ENCODE measurements at places on chromosomes 4 and X. TPM values are rescaled to one million over a fixed set of nuclear protein-coding genes. Genes with fewer than 3 reads are reported as not detected.
A peak's percentile ranks its signal among the peaks of the same experiment; 100 is the strongest.

DNA sequence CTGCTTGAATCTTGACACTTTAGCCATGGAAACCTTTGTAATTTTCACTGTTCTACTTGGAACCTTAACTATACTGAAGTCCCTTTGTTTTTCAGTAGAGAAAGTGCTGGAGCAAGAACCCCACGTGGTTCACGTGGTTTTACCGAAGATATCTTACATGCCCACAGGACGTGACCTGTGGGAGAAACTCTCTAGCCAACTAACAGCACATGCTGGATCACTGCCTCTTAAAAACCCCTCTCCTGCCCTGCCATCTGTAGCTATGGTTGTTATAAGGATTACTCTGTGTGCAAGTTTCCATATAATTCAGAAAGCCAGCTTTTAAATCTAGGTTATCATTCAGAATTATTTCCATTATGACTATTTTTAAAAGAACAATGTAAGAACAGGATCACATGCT, 30.2 kb downstream of the SPANXD start:
- H3K27me3 ChIP-seq: no peaks in the 10 kb centered on the region
- no peaks in the 10 kb centered on the region for H3K36me3 ChIP-seq
- DNase-seq: no peak

GRCh38 chr4:2745981-2746806, 9.9 kb downstream of the TNIP2 start:
- H3K4me3 ChIP-seq: peak overlapping the region; percentile 17
- H3K27me3 ChIP-seq: no peaks in the 10 kb centered on the region
- H3K36me3 ChIP-seq: peaks cover 59% of the 10 kb centered on the region
- peak; percentile 95 for DNase-seq
- H3K27ac ChIP-seq: peak overlapping the region; percentile 95

DNA sequence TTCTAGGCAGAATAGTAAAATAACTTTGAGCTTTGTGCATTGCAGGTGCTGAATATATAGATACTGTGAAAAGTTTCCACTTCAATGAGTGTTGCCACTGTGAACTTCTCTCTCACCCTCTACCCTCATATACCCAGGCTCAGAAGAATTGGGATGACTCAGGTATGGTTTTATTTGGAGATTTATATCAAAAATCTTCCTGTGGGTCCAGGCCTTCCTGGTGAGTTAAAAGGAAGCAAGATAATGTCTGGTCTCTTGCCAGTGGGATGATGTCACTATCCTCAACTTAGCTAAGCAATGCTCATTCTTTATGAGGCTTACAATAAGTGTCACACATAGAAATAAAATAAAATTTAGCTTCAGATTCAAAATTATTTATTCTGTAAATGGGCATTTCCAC, 153.3 kb upstream of the TENT5D start:
- H3K27ac ChIP-seq: no peak overlapping the region
- no peaks in the 10 kb centered on the region for H3K4me1 ChIP-seq
- H3K36me3 ChIP-seq: no peaks in the 10 kb centered on the region

DNA sequence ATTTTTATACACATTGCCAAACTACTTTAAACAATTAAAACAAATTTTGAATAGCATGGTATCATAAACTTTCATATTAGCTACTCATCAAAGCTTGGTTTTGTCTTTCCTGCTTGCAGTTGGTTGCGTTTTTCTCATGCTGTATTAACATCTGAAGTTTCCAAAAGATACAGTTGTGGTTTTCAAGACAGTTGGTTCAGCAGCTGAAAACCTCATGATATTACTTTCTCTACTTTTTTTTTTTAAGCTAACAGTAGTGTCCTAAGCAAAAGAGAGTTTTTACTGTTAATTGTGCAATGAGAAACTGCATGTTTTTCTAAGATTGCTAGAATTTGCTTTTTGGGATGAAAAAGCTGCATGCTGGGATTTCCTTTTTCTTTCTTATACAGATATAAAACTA, 15.2 kb downstream of the RUFY3 start:
- H3K4me3 ChIP-seq: no peak overlapping the region
- H3K36me3 ChIP-seq: no peaks in the 10 kb centered on the region
- peak overlapping the region; percentile 41 for H3K27ac ChIP-seq
- DNase-seq: no peak
- H3K4me1 ChIP-seq: peaks cover 41% of the 10 kb centered on the region
- no peaks in the 10 kb centered on the region for H3K27me3 ChIP-seq

DNA sequence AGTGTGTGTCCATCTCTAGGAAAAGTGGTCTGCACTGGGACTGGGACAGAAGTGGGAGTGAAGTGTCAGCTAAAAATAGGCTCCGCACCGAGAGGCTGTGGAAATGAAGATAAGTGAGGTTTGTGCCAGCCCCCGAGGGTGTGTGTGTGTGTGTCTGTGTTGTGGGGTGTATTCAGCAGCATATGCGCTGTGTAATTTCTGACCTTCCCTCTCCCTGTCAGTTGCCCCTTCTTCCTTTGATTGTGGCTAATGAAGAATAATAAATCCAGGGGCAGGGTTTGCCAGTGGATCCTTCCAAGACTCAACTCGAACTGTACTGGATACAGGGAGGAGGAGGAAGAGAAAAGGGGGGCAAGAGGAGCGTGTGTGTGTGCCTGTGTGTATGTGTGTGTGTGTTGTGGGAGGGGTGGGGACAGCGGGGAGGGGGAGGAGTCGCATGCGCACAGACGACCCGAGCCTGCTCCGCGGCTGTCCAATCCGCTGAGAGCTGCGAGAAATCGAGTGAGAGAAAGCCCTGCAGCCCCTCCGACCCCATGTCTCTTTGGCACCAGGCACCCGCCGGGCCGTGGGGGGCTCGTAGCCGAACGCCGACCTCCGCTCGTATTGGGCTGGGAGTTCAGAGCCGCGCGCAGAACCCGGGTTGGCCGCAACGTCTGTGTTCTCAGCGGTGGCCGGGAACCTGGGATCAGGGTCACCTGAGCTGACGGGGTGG, 916 bp upstream of the POU4F2 start:
- no peaks in the 10 kb centered on the region for H3K27me3 ChIP-seq
- H3K4me3 ChIP-seq: no peak overlapping the region
- H3K4me1 ChIP-seq: peaks cover 6% of the 10 kb centered on the region
- DNase-seq: no peak

DNA sequence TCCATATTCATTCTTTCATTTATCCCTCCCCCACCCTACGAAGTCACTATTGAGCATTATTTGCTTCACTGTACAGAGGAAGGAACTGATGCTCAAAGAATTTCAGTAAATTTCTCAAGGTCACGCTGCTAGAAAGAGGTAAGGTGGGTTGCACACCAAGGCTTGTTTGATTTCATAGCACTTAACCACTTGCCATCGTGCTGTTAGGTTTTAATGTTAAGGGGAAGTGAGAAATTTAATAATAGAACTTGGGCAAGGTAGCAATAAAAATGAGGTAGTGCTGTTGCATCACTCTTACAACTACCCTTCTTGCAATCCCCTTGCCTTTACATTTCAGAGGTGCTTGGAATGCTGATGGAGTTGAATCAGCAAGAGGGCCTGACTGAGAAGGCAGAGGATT, 343.1 kb downstream of the MID1IP1 start:
- H3K27me3 ChIP-seq: no peaks in the 10 kb centered on the region
- DNase-seq: peak; percentile 81
- H3K27ac ChIP-seq: peak overlapping the region; percentile 99
- peak overlapping the region; percentile 10 for H3K4me3 ChIP-seq
- peaks cover 41% of the 10 kb centered on the region for H3K4me1 ChIP-seq

- no peak overlapping the region for H3K4me3 ChIP-seq
- peak; percentile 38 for DNase-seq
- no peaks in the 10 kb centered on the region for H3K36me3 ChIP-seq
- peaks cover 48% of the 10 kb centered on the region for H3K4me1 ChIP-seq
- no peaks in the 10 kb centered on the region for H3K27me3 ChIP-seq
- peak overlapping the region; percentile 42 for H3K27ac ChIP-seq
These were observed 63.0 kb upstream of the ENPP6 start for GRCh38 chr4:184280591-184281071.

- H3K36me3 ChIP-seq: no peaks in the 10 kb centered on the region
- H3K27ac ChIP-seq: peak overlapping the region; percentile 83
- H3K27me3 ChIP-seq: no peaks in the 10 kb centered on the region
These were observed 30.0 kb upstream of the HUWE1 start for GRCh38 chrX:53716328-53717088.

DNA sequence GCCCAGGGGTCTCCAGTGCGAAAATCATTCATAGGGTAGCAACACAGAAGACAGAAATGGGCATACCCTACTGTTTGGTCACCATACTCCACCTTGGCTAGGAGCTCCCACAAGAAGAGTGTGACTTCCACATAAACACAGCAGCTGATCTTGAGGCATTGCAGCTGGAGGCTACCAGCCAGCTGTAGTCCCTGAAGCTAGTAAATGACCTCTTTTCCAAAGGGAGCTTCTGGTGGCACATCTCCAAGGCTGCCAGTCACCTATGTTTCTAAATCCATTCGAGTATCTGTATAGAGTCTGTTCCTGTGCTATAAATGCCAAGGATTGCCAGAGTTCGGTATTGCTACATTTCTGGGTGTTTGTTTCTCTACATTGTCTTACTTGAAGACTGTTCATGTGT, 21.3 kb upstream of the PNPLA4 start:
- H3K4me1 ChIP-seq: no peaks in the 10 kb centered on the region
- H3K4me3 ChIP-seq: no peak overlapping the region
- H3K27me3 ChIP-seq: no peaks in the 10 kb centered on the region

DNA sequence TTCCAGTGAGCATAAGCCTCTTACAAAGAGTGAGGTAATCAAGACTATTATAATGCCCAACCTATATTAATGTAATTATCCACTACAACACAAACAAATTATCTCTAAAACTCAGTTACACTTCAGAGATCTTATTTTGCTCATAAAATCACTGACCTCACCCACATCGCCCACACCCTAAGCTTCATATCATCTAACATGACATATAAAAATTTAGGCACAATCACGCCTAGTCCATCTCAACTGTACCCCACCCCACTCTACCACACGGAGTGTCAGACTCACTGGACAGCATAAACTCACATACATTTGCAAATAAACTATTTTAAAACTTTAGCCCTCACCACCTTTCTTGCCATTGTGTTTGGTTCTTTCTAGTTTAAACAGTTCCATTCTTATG, 252.4 kb downstream of the PCDH7 start:
- no peak overlapping the region for H3K27ac ChIP-seq
- no peaks in the 10 kb centered on the region for H3K27me3 ChIP-seq
- no peak for DNase-seq

DNA sequence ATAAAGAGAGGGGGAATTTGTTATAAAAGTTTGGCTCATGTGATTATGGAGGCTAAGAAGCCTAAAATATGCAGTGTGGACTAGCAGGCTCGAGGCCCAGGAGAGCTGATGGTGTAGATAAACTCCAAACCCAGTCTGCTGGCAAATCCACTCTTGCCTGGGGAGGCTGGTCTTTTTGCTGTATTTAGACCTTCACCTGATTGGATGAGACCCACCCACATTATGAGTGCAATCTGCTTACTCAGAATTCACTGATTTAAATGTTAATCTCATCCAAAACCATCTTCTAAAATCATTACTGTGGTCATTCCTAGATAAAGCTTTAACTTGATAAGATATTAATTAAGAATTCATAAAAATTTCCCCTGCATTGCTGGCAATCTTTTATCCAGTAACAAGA, 473.2 kb downstream of the TMA16 start:
- no peaks in the 10 kb centered on the region for H3K36me3 ChIP-seq
- H3K4me3 ChIP-seq: no peak overlapping the region
- H3K27ac ChIP-seq: no peak overlapping the region
- H3K27me3 ChIP-seq: no peaks in the 10 kb centered on the region

GRCh38 chr4:118850488-118851173, 14.7 kb upstream of the SEC24D start:
- H3K27ac ChIP-seq: peak overlapping the region; percentile 54
- peaks cover 14% of the 10 kb centered on the region for H3K4me1 ChIP-seq
- no peaks in the 10 kb centered on the region for H3K36me3 ChIP-seq
- peak; percentile 63 for DNase-seq
- no peaks in the 10 kb centered on the region for H3K27me3 ChIP-seq

DNA sequence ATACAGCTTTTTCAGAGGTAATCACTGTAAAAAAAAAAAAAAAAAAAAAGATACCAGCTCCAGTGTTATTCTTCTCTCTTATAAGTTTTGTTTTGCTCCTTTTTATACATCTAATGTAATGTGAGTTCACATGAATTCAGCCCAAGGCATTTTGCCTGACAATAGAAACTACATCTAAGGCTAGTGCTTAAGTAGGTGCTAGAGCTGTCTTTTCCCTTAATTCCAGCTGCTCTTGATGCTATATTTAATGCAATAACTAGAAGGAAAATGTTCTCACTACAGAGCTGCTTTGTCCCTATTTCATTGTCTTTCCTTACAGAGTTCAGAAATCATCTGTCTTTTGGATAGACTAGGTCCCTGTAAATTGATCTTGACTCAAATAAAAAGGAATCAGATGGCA, 150.1 kb downstream of the NAA11 start:
- H3K4me3 ChIP-seq: no peak overlapping the region
- no peak for DNase-seq
- H3K27ac ChIP-seq: no peak overlapping the region
- no peaks in the 10 kb centered on the region for H3K36me3 ChIP-seq
- no peaks in the 10 kb centered on the region for H3K4me1 ChIP-seq

DNA sequence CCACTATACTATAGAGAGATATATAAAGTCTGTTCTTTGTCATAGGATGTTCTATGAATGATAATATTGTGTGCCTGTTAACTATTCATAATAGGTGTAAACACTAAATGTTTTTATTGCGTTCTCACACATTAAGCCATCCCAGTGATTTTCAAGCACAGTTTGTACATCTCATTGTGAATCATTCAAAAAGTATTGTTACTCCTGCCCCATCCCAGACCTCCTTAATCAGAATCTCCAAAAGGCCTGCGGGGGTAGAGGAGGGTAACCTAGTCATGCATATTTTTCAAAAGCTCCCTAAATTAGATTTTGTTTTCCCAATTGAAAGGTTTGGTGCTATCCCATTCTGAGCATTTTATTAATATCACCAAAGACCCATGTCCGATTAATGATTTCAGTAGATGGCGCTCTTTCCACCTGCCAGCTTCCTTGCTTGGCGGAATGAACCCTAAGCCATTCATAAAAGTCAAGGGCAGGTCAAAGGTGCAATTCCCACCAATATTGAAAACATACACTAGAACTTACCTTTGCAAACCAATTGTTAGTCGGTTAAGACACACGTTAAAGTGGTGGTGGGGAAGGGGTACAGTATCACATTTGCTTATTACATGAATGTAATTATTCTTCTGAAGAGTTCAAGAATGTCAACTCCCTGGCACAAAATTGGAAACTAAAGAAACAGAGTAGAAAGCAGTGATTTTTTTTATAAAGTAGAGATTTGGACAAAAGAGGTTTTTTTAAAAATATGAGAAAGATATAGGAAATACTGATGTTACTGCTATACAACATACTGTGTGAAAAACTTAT, 5.8 kb upstream of the TET2 start:
- no peak overlapping the region for H3K4me3 ChIP-seq
- no peaks in the 10 kb centered on the region for H3K36me3 ChIP-seq
- no peaks in the 10 kb centered on the region for H3K27me3 ChIP-seq

GRCh38 chrX:24799078-24799477, 105.4 kb downstream of the POLA1 start:
- H3K4me1 ChIP-seq: no peaks in the 10 kb centered on the region
- DNase-seq: no peak
- no peak overlapping the region for H3K27ac ChIP-seq
- no peaks in the 10 kb centered on the region for H3K36me3 ChIP-seq
- no peak overlapping the region for H3K4me3 ChIP-seq
- H3K27me3 ChIP-seq: no peaks in the 10 kb centered on the region

RBM46 gene
- not detected for polyA plus RNA-seq

EIF1AX gene
- 33.1 TPM for polyA plus RNA-seq

SOWAHD gene
- polyA plus RNA-seq: 1.3 TPM

USP26 gene
- not detected for polyA plus RNA-seq

PGAM4 gene
- polyA plus RNA-seq: not detected

CXCL1 gene
- not detected for polyA plus RNA-seq

P2RY4 gene
- 0.14 TPM for polyA plus RNA-seq

MBNL3 gene
- polyA plus RNA-seq: 17.3 TPM

All from B cell (primary cell).